ENCODE measurements at places on chromosomes 3 and 15.

GRCh38 chr3:13119471-13120220, 46.4 kb upstream of the IQSEC1 start:
- no peak for DNase-seq

GRCh38 chr3:190618330-190619030, 104.6 kb downstream of the IL1RAP start:
- peak; percentile 70 for DNase-seq

GRCh38 chr3:9902372-9903237, at the start of gene IL17RE:
IL17RE (plus strand) TSS chr3:9902848; CDS start chr3:9902933, 85 bp downstream.
- DNase-seq = no peak

DNA sequence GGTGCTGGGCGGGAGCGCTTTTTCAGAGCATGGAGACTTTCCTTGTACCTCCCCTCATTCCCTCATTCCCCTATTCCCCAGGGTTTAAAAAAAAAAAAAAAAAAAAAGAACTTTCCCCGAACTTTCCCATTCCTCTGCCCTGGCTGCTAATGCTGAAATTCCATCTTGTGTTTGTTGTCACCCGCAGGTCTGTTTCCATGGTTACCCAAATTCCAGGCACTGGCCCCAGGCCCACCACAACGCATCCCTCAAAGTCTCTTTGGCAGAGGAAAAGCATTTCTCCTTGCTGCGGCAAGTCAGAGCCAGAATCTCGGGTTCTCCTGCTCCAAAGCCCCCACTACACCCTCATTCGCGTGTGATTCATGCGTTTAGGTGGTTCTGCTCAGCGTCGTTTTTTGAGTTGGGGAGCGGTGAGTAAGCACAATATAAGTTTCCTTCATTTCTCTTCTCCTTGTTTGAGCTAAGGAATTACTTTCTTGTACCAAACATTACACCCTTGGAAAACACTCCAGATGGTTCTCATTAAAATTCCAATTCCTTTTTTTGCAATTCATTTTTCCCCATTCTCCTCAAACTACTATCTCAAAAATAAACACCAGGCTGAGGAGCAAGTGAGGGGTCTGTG, 21.6 kb downstream of the ANAPC13 start:
- DNase-seq = no peak

DNA sequence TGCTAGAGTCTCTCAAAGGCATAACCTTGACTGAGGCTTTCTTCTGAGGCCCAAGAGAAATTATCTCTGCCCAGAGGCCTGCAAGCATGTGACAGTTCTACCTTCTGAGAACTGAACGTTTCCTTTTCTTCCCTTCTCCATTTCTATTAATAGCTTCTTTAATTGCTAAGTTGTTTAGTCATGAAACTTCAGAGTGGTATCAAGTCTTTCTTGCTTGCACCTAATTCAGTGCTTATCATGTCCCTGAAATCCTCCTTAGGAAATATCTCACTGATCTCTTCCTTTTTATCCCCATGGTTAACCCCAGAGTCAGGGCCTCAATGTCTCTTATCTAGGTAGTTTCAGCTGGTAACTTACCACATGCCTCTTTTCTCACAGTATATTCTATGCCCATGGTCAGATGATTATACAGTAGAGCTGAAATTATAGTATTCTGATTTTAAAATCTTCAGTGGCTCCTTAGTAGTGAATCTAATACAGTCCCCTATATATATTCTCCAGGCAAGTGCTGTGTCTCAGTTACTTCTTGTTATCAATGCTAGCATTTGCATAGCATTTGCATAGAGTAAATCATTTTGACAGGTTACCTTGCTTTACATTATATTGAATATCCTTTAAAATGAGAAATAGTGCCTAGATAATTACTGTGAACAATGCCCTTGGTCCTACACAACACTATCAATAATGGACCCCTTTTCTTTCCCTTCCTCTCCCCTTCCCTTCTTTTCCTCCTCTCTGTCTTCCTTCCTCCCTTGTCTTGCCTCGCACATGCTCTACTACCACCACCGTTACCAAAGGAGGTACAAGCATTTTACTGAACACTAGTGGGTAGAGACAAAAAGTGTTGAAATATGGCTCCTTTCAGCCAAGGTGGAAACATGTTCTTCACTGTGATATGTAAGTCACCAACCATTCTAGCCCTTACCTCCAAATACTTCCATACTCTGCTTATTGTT, 33.0 kb downstream of the KBTBD8 start:
- DNase-seq = peak; percentile 9

DNA sequence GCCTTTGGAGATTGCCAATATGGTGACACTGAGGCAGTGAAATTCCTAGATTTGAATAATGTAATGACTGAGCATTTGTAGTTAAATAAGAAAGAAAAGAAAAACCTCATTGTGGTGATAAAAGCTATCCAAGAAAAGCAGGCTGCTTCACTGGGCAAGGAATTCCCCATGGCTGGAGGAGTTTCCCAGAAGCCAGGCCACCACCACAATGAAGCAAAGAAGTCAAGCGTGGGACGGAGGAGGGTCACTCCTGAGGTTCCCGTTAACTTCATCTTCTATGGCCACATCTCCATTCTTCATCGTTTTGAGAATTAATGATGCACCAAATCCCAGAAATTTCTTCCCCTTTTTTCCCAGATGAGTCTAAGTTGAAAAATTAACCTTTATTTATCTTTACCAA, 185.8 kb upstream of the BCL6 start:
- no peak for DNase-seq

DNA sequence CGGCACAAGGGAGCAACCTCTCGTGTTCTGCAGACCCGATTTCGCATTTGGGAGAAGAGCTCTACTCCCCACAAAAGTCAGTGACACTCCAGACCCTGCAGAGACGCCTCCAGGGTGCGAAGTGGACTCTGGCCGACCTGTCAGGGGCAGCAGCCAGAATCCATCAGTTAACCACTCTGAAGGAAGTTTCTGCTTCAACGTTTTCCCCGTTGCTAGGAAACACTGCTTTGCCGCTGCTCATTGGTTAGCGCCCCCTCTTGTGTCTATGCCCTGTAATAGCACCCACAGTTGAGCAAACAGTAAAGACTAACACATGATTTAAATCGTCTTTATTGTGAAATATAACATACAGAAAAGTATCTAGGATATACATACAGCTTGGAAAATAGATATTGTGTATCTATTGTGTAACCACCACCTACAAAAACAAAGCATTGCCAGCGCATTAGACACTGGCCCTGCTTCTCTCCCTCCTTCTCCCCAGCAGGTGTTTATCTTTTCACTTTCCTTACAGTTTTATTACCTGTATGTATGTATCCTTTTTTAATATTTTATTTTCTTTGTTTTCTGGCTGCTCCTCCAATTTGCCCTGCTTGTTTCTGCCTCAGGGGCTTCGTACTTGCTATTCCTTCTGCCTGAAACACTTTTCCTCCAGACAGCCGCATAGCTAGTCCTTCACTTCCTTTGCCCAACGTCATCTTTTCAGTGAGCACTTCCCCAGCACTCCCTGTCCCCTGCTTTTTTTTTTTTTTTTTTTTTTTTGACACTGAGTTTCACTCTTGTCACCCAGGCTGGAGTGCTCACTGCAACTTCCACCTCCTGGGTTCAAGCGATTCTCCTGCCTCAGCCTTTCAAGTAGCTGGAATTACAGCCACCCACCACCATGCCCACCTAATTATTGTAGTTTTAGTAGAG, 38.8 kb downstream of the TMEM40 start:
- DNase-seq = peak; percentile 94

GRCh38 chr15:94282269-94283250, 51.2 kb downstream of the MCTP2 start:
- DNase-seq = no peak

- DNase-seq = peak; percentile 49
These were observed at the start of gene ZKSCAN7 for GRCh38 chr3:44554626-44555592. ZKSCAN7 (plus strand) TSS chr3:44555193; CDS start chr3:44557048, 1,855 bp downstream.

DNA sequence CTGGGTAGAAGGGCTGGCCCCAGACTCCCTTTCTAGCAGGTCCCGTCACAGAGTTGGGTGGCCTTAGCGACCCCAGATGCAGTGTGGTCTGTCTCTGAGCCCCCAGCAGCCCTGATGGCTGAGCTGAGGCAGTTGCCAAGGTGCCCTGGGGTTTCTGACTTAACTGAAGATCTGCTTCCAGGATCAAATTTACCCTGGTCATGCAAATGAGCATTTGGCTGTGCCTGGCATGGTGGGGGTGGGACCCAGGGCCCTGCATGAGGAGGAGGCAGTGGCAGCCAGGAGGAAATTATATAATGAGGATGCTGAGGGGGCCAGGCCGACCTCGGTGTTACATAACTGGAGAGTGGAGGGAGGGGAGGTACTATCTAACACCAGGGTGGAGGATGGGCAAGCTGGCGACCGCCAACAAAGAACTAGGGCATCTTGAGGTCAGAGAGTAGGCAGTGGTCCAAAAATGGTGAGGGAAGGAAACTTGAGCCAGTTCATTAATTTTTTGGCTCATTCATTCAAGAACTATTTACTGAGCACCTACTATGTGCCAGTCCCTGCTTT, 16.4 kb downstream of the PLEKHO2 start:
- no peak for DNase-seq

GRCh38 chr3:8001307-8001706, 500.3 kb upstream of the LMCD1 start:
- DNase-seq = no peak

GRCh38 chr3:39261726-39262125, 18.1 kb downstream of the CX3CR1 start:
- no peak for DNase-seq

DNA sequence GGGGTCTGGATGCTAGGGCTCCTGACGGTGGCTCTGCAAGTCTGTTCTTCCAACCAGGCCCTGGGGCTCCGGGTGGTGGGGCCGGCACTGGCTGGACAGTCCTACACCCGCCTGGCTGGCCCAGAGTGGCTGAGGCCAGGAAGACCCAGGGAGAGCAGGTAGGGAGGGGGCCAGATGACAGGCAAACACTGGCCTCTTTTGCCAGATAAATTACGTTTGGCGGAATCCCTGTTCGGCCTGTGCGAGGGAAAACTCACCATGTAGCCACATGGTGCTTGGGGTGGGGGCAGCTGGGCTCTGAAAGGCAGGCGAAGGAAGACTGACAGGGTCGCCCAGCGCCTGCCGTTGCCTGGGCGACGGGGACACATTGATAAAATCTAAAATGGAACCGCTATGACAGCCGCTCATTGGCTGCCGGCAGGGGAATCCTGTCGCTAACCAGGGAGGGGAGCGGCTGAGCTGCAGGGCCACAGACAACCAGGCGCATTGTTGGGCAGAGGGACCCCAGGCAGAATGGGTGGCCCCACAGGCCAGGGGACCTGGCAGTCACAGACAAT, 30.4 kb downstream of the IQSEC1 start:
- no peak for DNase-seq

DNA sequence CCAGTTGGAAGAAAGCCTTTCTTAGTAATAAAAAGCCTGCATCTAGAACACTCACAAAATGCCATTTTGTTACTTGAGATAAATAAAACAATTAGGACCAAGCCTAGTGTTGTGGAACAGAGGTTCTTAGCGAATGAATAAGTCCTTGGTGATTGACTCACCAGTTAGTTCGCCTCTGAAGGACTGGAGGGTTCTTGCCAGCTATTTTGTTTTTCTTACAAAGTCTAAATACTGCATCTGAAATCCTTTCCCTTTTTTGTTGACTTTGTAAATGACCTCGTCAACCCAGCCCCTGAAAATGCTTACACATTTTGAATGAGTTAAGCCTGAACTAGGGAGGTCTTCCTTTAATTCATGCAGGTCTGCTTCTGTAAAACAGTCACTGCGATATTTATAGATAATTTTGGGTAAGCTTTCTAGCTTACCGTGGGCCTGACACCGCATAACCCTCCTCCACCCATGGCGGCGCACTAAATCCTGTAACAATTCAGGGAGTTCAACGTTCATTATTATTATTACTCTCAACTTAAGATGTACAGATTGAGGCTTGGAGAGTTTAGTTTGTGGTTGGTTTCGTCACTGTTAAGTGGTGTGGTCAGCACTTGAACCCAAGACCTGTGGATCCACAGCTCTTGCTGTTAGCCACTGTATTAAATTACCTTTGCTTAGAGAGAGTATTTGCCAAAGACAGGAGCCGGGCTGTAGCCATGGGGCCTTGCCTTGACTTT, 45.0 kb upstream of the SACM1L start:
- DNase-seq = peak; percentile 12

DNA sequence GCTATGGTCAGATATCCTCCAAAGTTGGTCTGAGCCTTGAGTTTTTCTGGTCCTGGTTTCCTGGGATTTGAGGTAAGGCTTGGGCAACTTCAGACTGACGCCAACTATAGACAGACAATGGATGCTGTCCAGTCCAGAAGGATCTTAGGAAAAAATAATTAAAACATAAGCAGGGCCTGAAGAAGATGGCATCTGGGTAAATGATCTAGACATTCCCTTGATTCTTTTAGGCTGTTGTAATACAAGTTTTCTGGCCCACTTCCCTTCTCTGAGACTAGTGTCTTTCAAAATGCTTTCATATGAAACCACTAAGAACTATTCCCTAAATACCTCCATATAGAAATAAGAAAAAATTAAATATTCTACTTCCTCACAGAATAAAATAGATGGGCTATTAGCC, 47.7 kb upstream of the PLXND1 start:
- no peak for DNase-seq

DNA sequence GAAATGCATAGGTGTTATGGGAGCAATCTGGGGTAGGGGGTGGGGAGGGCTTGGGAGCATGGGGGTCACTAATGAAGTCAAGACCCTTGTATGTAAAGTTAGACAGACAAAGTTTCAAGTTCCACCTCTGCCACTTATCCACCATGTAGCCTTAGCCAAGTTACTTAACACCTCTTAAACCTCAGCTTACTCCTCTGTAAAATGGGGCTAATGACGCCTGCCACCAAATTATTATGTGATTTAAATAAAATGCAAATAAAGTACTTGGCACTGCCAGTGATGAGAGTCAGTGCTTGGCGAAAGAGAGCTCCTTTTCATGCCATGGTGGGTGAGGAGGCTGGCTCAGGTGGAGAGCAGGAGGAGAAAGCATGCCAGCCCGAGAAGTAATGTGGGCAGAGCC, 18.6 kb upstream of the TLE3 start:
- DNase-seq = no peak

DNA sequence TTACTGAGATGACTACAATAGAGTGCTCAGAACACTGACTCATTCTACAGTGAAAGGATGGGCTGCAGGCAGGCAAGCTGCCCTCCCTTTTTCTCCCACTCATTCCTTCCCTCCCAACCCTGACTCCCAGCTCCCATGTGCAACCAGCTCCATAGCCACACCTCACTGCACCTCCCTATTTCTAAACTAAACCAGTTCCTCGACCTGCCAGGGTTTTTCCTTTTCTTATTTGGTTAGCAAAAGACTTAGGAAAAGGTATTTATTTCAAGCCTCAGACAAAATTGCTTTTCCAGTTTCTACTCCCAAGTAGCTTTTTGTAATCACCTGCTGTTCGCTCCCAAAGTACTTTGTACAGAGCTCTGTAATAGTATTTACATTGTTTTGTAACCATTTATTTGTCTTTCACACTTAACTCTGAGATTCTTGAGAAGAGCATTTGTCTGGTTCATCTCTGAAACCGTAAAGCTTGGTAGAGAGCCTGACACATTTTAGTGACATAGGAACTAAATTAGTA, 2.2 kb downstream of the AADAC start:
- DNase-seq = no peak

GRCh38 chr15:45094358-45094730, 19.6 kb downstream of the DUOX2 start:
- DNase-seq = no peak
